ENCODE measurements at places on chromosomes 11 and 22.

DNA sequence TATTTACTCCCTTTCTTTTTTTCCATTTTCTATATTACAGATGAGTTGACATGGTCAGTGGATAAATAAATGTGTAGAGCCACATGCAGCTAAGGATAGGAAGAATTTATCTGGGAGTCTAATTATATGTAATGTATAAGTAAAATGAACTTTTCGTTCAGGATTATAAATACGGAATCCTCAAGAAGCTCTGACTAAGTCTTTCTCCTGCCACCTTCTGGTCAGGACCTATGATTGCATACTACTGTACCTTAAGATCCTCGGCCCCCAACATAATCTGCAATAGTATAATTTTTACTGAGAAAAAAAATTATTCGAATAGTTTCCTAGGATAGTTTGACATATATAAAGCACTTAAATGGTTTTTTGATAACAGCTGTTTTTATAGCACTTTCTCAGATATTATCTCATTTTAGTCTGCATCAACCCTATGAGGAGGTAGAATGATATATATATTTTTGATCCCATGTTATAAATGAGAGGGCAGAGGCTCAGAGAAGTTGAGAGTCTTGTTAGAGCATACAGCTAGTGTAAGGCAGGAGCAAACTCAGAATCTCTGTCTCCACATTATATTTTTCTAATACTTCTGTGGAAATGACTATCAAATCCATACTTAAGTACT is 36.1 kb downstream of the CCDC90B start:
- DNase-seq = no peak

DNA sequence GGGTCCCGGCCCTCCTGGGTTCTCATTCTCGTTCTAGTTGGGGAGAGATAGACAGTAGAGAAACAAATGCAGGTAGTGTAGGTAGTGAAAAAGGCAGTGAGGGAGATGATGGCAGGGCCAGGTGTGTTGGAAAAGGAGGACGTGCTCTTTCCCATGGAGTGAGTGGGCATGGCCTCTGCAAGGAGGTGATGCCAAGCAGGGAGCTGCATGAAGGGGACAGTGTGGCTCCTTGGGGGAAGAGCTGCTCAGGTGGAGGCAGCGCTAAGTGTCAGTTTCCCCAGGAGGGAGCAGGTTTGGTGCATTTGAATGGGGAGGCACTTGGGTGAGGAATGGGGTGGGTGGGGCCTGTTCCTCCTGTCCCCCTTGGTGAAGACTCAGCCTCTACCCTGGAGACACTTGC is 22.2 kb downstream of the MCM5 start:
- DNase-seq = no peak

GRCh38 chr11:114075891-114076441 is 16.5 kb downstream of the ZBTB16 start:
- peak; percentile 56 for DNase-seq

DNA sequence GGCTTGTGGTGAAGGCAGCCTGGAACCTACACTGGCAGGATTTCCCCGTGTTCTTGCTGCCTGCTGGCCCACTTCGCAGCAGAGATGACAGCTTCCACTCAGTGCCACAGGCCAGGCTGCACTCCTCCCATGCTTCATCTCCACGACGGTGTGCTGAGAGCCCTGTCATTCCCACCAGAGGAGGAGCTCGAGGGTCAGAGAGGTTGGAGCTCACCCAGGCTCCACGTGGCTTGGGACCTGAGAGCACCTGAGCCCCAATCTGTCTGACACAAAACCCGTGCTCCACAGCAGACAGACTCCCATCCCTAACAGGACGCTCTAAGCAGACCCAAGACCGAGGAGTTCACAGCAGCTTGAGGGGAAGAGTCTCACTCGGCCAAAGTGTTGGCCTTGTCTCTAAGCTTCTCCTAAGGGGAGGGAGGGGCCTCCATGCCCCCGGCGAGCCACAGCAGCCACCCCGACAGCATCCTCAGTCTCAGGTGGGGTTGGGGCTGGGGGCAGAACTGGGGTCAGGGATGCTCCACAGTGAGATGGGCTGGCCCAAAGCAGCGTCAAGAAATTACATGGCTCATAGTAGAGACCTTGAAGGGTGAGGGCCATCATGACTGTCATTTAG is 10.7 kb downstream of the LRFN4 start:
- DNase-seq = no peak

- no peak for DNase-seq
Observed at GRCh38 chr11:2673871-2674471, 25.8 kb downstream of the KCNQ1OT1 start.

GRCh38 chr11:126930091-126930841 is 70.3 kb downstream of the KIRREL3 start:
- no peak for DNase-seq

GRCh38 chr11:13691286-13691899 is 22.9 kb downstream of the FAR1 start:
- DNase-seq = no peak

GRCh38 chr11:68191661-68192579 is 21.2 kb downstream of the KMT5B start:
- no peak for DNase-seq

- DNase-seq = no peak
Observed at GRCh38 chr22:32824531-32825312, 23.2 kb downstream of the TIMP3 start.

DNA sequence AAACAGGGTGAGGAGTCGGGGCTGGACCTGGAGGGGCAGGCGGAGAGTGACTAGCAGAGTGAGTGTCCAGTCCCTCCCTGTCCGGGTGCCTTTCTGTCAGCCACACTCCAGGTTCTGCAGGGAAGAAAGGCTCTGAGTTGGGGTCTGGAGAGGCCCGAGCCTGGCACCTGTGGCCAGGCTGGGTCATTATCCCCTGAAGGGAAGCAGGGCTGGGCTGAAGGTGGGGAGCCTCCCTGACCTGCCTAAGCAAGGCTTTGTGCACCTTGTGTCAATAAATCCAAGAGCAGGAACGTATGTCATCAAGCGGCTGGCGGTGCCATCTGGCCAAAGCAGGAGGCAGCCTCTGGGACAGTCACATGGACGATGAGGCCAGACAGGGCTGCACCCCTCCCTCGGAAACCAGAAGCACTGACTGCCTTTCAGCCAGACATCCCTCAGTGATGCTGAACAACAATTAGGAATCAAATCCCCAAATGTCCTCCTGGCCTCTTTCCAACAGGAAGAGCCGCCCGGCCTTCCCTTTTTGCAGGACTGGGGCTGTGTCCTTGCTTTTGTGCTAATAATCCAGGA is 73.9 kb upstream of the FGF3 start:
- no peak for DNase-seq

DNA sequence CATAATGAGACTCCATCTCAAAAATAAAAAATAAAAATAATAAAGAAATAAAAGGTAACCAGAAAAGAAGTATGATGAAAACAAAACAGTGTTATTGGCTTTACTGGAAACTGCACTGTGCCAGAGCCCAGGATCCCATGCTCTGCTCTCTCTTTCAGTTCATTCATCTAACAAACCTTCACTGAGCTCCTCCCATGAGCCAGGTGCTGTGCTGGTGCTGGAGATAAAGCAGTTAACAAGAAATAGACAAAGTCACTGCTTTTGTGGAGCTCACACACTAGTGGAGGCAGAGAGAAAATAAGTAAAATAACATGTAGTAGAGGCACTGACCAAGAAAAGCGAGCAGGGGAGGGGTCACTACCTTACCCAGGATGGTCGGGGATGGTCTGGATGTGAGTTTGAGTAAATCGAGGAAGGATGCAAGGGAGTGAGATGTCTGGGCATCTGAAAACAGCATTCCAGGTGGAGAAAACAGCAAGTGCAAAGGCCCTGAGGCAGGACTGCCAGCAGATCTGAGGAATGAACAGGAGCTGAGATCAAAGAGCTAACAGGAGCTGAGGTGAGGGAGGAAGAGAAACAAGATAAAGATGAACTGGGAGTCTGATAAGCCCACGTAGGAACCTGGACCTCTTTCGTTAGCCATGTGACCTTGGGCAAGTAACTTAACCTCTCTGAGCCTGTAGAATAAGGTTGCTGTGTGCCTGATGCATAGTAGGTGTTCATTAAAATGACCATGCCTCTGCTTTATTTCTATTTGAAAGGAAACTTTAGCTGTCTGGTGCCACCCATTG is 31.3 kb upstream of the CD82 start:
- DNase-seq = no peak

GRCh38 chr11:132455044-132455443 is 1077.3 kb downstream of the OPCML start:
- DNase-seq = no peak

- no peak for DNase-seq
Observed at GRCh38 chr22:32958001-32958400, 100.2 kb downstream of the SYN3 start.

- DNase-seq = no peak
Observed at GRCh38 chr11:97118614-97119200, 728.9 kb downstream of the JRKL start.

- no peak for DNase-seq
Observed at GRCh38 chr11:70503468-70504221, 105.3 kb downstream of the CTTN start.

DNA sequence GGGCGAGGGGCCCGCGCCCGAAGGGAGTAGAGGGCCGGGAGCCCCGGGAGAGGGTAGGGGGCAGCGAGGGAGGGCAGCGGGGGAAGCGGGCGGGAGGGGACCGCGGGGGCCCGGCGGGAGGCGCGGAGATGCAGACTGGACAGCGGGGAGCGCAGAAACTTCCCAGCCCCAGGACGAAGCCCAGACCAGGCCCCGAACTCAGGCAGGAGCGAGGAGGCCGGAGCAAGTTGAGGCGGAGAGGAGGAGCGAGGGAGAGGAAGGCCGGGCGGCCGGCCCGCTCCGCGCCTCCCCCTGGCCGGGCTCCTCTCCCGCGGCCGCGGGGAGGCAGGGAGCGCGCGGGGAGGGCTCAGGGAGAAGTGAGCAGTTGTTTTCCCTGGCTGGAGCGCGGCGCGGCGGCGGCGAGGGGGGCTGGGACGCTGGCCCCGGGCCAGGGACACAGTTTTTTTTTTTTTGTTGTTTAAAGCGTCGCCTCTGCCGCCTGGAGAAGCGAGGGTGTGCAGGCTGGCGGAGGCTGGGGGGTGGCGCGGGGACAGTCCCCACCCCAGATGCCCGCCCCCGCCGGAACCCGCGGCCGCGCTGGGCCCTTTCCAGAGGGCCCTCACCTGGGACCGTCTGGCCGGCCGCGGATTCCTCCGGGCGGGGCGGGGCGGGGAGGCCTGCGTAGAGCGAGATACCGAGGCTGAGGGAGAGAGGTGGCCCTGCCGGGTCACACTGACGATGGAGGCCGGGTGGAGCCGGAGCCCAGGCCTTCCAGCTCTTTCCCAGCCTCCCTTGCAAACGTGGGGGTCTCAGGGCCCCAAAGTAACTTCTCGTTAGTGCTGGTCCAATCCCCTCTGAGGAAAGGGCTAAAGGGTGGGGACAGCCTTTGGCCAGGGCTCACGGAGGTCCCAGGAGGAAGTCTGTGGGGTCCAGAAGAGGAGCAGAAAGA is at the start of gene LTBP3:
LTBP3 (minus strand) TSS at position 358 of the 928 bp plus-strand sequence. CDS start 400 bp downstream, outside the sequence.
- DNase-seq = peak; percentile 49

DNA sequence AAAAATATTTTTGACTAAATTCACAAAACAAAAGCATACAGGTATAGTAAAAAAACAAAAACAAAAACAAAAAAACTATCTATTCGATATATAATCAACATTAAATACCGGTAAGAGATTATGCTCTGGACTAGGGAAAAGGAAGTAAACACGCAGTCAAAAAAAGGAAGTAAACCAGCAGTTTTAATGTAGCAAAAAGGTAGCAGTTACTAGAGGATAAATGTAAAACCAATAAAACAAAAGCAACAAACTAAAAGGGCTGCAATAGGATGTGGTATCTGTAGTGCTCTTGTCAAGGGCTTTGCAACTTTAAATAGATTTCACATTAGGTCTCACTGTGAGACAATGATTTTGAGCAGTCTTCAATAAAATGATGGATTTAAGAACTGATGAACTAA is 2.4 kb downstream of the TRIM22 start:
- DNase-seq = no peak

DNA sequence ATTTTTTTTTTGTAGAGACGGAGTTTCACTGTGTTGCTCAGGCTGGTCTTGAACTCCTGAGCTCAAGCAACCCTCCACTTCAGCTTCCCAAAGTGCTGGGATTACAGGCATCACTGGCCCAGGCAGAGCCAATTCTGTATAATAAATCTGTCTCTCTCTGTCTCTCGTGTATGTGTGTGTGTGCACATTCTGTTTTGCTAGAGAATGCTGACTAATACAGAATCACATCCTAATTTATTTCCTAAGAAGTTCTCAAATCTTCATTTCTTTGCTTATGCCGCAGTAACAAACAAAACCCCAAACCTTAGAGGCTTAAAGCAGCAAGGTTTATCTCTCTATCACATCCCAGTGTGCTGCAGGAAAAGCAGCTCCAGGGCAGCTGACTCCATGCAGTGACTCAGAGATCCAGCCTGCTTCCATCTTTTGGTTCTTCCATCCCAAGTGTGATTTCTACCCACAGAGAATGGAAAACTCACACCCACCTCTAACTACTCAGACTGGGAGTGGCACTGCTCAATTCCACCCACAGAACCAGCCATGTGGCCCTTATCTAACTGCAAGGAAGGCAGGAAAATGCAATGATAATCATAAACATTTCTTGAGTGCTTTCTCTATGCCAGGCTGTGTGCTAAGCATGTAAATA is 35.1 kb upstream of the LRRC10B start:
- DNase-seq = no peak
